ENCODE measurements at places on chromosomes 6 and 20.

DNA sequence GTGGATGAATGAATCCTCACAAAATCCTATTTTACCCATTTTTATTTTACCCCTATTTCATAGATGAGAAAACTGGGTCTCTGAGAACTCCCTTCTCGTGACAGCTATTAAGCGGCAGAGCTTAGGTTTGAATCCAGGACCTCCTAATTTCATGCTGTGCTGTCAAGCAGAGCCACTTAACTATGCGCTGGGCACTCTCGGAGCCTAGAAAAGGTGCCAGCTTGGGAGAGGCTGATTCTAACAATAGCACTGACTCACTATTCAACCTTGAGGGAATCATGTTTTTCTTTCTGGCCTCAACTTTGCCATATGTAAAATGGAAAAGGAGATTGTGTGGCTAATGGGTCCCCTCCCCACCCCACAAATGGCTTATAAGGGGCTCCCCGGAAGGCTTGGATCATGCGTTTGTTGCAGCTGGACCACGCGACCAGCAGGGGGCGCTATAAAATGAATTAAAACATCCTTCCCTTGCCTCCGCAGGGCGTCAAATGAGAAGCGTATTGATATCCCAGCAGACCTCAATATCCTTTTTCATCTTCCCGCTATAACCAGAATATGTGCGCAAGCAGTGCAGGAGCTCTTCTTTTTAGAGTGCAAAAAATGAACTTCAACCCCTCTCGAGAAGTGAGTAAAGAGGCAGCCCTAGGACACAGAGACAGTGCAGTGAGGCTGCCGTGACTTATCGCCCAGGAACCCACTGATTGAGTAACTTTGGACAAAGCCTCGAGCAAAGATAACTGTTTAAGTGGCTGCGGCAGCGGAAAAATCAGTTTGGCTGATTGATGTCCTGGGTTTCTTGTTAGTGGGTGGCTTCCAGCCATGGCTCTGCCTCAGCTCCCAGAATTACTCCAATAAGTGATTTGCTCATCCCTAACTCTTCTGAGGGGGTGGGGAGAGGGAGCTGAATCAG, 12.8 kb upstream of the PDYN start:
- DNase-seq = peak; percentile 36

- no peak for DNase-seq
These were observed 77.1 kb downstream of the GPR63 start for GRCh38 chr6:96760153-96760687.

GRCh38 chr6:13422681-13423221, 64.6 kb downstream of the GFOD1 start:
- no peak for DNase-seq

- DNase-seq = no peak
These were observed 90.1 kb upstream of the FERMT1 start for GRCh38 chr20:6212903-6213302.

- DNase-seq = no peak
These were observed 38.6 kb downstream of the TAF4 start for GRCh38 chr20:62027116-62027515.

DNA sequence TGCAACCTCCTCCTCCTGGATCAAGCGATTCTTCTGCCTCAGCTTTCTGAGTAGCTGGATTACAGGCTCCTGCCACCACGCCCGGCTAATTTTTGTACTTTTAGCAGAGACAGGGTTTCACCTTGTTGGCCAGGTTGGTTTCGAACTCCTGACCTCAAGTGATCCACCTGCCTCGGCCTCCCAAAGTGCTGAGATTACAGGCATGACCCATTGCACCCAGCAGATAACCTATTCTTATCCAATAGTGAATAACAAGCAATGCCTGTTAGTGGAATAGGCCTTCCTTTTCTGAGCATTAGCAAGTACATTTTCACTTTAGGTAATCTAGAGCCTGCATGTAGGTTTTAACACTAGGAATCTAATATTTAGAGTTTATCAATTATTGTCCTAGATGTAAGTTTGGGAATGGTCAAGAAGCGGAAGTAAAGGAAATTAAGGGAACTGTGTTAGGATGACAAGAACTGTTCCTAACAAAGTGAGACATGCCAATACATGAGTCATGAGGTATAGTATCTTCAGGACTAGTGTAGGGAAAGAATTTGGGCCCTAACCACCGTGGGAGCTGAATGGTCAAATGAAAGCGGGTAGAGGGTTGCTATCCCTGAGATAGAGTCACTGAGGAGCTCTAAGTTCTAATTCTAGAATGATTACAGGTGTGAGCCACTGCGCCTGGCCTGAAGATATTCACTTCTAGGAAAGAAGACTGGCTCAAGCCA, 15.0 kb downstream of the BLTP3A start:
- peak; percentile 24 for DNase-seq

- DNase-seq = no peak
These were observed 2.5 kb downstream of the DCDC2 start for GRCh38 chr6:24355393-24355792.

DNA sequence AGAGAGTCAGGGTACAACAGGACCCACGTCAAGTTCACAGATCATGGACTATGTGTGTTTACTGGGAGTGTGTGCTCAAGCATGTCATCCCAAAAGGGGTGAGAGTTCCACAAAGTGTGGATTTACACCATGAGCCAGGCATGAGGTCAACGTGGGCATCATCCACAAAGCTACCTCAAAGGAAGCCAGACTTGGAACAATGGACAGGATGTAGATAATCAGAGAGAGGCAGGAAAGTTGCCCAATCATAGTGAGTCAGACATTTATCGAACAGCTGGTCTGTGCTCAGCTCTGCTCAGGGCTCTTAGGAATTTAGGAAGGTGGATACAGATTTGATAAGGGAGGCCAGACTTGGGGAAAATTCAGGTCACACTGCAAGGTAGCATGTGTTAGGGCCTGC, 317.2 kb upstream of the CDYL start:
- no peak for DNase-seq

- DNase-seq = no peak
These were observed 191.4 kb downstream of the CENPW start for GRCh38 chr6:126531286-126531685.

GRCh38 chr20:45111799-45112471, 3.0 kb downstream of the WFDC5 start:
- peak; percentile 24 for DNase-seq

GRCh38 chr6:35240838-35241801, 18.4 kb upstream of the ZNF76 start:
- peak; percentile 46 for DNase-seq

GRCh38 chr6:154783229-154783628, 50.0 kb downstream of the SCAF8 start:
- no peak for DNase-seq

GRCh38 chr20:49303065-49303552, 25.3 kb upstream of the ZNFX1 start:
- DNase-seq = no peak

GRCh38 chr6:19892260-19892659, 55.1 kb downstream of the ID4 start:
- no peak for DNase-seq

DNA sequence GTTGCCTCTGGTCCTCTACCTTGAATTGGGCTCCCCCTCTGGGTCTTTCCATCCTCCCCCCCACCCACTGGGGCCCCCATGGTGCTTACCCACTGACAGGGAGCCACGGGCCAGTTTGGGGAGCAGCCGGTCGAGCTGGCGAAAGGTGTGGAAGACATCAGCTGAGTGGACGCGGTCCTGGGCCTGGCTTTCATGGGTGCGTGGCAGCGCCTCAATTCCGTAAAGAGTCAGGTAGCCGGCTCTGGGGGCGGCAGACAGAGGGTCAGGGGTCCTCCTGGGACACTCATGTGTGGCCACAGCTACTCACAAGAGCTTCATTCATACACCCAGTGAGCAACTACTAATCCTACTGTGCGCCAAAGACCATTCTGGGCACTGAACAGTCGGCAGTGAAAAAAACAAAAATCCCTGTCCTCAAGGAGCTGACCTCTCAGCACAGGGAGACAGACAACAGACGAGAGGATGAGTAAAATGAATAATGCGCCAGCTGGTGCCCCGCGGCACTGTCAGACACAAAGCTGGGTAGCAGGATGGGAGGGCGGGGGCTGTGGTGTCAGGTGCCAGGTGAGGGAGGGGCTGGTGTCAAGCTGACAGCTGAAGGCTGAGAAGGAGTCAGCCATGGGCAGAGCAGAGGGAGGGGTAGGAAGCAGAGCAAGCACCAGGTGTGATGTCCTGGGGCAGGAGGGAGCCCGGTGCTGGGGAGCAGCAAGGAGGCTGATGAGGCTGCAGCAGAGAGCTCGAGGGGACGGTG, 28.3 kb downstream of the PTGIS start:
- no peak for DNase-seq

DNA sequence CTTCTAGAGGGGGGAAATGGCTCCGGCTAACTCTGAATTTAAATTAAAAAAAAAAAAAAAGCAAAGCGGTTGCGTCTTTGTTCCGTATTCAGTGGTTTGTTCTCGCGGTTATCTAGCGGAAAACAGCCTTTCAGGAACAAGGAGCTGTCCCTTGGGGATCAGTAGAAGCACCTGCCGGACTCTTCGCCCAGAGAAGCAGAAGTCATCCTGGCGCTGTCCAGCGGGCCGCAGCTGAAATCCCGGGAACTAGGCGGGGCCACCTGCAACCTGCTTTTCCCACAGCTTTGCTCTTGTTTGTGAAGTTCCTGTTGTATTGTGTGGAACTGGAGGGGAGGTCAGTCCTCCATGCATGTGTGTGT, 43.9 kb upstream of the GJE1 start:
- DNase-seq = peak; percentile 64

DNA sequence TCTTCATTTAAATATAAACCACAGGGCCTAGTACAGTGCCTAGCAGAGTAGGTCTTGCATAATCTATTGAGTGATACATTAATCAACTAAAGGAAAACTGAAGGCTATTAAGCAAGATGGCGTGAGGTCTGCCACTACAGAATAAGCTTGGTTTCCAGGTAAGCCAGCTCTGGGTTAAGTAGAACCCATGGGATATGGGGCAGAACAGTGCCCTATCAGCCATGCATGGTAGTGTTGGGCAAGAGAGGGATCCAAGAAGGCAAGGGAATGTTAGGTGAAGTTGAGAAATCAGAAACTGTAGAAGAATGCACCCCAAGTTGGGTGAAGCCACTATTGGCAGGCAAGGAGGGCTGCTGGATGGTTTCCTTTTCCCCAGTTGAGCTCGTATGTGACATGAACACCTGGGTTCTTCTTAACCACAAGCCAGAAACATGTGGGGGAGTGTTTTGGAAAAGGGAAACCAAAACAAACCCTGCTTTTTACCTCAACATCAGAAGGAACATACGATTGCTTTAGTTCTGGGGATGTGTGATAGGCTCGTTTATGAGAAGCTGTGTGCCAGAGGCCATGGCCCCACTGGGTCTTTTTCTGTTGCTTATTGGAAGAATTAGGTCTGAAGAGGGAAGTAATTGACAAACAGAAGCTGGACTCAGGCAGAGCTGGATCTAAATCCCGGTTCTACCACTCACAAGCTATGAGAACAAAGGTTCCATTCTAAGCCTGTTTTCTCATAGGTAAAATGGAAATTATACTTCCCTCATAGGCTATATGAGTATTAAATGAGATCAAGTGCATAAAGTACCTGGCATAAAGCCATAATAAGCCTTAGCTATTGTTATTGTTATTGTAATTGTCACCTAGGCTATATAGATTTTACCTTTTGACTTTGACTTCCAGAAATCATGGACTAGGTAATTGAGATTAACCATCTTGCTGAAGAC, 33.5 kb downstream of the NEDD9 start:
- DNase-seq = no peak

DNA sequence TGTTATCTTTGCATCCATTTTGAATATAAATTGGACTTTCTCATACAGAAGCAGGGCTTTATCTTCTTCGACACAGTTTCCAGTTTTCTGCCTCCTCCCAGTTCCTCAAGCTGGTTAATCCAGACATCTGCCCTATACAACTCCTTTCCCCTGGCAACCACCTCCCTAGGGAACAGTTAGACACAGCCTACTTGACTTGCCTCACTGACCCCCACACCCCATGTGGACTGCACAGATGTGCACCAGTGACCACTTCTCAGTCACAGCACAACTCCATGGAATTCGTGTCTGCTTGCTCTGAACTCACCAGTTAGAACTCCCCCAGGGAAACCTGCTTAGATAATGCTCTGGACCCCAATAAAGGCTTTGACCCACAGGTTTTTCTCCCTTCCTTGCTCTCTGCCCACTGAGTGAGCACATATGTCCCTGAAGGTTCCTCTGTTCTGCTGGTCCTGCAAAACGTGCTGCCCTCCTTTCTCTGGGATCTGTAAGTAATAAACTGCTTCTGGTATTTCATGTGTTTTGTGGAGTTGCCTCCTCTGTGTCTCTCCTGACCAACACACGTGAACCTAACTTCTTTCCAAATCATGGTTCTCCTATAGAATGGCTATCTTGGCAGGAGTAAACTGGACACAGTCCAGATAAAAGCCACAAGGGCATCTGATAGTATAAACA, 351.2 kb downstream of the CD83 start:
- no peak for DNase-seq

DNA sequence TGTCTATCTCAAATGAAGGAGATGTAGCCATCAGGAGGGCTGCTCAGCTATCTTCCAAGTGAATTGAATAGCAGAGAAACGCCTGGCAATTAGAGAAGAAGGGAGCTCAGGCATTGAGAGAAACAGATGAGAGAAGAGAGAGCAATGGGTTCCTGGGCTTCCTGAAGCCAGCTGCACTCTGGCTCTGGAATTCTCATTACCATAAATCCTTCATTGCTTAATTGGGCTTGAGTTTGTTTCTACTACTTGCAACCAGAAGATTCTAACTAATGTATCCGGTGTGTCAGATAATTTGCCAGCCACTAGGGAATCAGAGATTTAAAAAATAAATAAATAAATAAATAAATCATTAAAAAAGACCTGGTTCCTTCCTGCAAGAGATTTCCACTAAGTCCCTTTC, 25.0 kb upstream of the CDKAL1 start:
- DNase-seq = no peak

- no peak for DNase-seq
These were observed 192.8 kb downstream of the CLIC5 start for GRCh38 chr6:45822873-45823272.

DNA sequence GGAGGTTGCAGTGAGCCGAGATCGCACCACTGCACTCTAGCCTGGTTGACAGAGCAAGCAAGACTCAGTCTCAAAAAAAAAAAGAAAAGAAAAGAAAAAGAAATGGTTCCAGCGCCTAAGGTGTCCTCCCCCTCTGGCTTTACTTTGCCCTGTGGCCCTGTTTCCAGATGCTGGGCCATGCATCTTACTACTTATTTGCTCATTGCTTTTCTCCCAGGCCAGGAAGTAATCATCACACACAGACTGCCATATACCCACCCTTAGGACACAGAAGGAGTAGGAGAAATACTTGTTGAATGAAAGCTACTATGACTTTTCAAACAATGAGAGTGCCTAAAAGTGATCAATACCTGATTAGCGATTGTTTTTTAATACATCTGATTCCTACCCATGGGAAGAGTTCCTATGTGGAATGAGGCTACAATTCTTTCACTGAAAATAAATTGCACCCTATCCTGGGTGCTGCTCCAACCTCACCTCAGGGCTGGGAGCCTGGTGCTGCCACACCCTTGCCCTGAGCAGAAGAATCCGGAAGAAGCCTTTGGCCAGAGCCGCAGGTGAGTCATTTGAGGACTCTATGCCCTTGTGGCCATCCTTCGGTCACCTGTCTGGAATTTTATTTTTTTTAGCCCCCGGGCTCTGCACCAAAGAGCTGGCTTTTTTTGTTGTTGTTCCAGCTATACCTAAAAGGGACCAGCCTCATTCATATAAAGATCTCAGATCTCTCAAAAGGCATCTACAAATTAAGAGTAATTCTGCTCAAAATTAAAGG, 22.7 kb upstream of the TFAP2C start:
- no peak for DNase-seq
